ENCODE measurements at places on chromosomes 11 and 22.

DNA sequence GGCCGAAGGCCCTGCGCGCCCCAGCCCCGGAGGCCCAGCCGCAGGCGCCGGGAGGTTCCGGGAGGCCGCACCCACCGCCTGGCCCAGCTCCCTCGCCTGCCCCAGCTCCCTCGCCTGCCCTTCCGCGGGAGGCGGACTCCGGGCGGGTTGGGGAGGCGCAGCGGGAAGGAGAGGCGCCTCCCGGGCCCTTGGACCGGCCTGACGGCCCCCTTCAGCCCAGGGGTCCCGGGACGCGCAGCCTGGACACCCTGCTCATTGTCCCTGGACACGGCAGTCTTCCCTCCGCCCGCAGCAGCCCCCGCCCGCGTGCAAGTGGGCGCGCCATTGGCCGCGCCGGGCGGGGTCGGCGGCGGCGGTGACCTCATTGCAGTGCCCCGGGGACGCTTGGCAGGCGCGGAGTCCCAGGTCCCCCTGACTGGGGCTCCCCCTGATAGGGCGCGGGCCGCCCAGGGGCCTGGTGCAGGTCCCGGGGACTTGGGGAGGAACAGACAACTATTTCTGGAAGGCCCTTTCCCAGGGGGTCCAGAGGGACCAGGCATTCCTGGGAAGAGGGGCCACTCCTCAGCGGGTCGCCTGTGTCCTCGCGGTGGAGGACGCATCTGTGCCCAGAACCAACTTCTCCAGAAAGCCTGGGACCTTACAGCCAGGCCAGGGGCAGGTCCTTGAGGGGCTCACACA is 501 bp downstream of the CD151 start:
- DNase-seq: peak; percentile 72

GRCh38 chr11:115464269-115464668 is 39.9 kb downstream of the CADM1 start:
- no peak for DNase-seq

DNA sequence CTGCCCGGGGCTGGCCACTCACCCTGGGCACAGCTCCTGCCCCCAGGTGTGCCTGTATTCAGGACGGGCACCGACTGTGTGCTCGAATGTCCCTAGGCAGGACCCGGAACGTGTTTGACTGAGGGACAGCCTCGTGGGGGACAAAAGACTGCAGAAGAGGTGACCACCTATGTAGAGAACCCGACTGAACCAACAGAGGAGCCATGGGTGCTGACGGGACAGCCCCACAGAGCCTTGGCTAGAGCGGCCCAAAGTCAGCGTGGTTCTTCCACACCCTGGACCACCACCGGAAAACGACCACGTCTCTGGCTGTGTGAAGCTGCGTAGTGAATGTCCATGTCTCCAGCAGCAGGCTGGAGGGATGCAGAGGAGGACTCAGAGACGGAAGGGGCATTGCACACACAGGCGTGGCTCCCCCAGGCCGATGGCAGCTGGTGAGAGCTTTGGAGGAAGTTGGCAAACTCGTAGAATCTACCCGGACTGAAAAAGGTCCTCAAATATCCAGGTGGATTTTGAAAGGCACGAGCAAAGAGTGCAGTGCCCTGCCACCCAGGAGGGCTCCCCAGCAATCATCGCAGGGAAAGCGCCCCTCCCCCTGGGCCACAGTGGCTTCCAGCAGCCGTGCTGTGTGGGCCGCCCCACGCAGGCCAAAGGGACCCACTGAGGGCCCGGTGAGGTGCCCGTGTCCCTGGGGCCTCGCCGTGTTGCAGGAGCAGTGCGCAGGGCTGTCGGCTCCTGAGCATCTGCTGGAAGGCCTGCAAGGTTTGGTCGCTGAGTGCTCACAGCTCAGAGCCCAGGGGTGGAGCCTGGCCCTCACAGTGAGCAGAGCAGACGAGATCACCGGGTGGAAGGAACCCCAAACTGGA is 17.5 kb upstream of the MUC5B start:
- no peak for DNase-seq

DNA sequence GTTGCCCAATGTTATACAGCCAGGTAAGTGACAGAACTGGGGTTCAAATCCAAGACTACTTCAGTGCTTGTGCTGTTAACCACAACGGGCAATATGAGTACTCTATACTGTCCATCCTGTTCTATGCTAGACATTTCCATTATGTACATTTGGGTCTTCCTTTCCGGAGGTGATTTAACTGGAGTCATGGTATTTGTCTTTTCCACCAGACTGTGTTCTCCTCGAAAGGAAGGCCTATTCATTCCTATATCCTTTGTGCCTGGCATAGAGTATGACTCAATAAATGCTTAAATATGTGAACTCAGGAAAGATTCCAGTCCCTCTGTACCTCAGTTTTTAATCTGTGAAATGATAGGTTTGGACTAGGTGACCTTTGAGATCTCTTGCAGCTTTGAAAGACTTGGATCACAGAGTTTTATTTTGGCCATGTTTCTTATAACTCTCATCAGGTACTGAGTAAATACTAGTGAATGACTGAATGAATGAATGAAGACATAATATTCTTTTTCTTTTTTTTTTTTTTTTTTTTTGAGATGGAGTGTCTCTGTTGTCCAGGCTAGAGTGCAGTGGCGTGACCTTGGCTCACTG is 6.6 kb downstream of the RNF121 start:
- DNase-seq: no peak

DNA sequence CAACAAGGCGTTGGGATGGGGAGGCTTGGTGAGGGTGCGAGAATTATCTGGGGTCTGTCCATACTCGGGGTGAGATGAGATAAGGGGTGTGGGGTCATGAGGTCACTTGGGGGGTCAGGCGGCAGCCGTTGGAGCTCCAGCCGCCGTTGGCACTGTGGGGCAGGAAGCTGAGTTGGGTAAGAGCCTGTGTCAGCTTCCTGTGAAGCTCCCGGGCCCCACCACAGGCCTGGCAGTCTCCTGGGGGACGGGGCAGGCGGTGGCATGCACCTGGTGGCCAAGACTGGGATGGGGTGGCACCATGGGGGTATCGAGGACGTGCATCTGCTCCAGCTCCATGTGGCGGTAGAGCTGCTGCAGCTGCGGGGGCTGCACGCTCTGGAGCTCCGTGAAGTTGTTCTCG is 7.1 kb upstream of the MYBPC3 start:
- DNase-seq: no peak
